ENCODE measurements at places on chromosomes 2 and 18. TPM values are rescaled to one million over a fixed set of nuclear protein-coding genes. Genes with fewer than 3 reads are reported as not detected.

The WDPCP gene
- 5.4 TPM for total RNA-seq

The CHCHD5 gene
- 8.5 TPM for total RNA-seq

The FBXO11 gene
- 48.4 TPM for total RNA-seq

The DSG4 gene
- not detected for total RNA-seq

The LTBP1 gene
- 145 TPM for total RNA-seq

The ABCG5 gene
- not detected for total RNA-seq

The KLHL41 gene
- 0.19 TPM for total RNA-seq

The CCDC141 gene
- 0.10 TPM for total RNA-seq

The SPEG gene
- 1.4 TPM for total RNA-seq

The ASAP2 gene
- total RNA-seq: 72.8 TPM

The TGFA gene
- 5.3 TPM for total RNA-seq

Data from vein endothelial cell (primary cell).